RCC 7860 (cell line): ENCODE measurements at places on chromosomes 2 and 18.
A peak's percentile ranks its signal among the peaks of the same experiment; 100 is the strongest.

GRCh38 chr2:237652181-237652580, 24.8 kb downstream of the LRRFIP1 start:
- no peak for DNase-seq

DNA sequence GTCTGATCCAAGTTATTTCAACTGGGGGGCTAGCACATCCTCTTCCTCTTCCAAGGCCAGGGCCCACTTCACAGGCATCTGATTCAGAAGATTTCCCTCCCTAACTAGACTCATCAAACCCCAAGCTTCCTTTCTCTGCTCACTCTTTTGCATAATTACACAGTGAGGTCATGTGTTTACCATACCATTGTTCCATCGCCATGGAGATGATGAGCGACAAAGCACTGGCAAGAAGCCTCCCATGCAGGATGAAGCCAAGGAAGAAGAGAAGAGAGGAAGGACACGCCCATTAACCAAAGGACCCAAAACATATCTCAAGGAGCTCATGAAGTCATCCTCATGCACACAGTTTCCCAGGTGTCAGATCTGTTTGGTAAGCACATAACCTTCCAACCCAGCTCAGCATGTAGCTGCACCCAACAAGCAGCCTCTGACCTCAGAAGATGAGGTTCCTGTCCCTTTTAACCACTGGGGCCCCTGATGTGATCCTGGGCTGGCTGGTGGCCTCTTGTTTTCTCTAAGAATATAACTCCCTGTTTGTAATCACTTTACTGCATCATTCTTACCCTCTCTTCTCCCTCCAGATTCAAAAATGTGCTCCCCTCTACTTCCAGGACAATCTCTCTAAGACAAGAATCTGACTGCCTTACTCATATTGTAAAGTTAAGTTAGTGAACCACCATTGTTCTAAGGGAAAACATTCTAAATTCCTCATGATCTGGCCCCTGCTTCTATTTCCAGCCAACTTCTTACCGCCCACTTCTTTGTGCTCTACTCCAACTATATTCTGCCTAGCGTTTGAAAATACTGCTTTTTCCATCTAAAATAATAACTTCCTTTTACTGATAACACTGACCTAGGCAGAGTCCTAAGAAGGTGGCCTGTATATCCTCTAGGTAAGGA, 190.1 kb downstream of the TTC32 start:
- peak; percentile 93 for DNase-seq

GRCh38 chr2:183185534-183185933, 61.3 kb downstream of the NUP35 start:
- DNase-seq, result no peak

DNA sequence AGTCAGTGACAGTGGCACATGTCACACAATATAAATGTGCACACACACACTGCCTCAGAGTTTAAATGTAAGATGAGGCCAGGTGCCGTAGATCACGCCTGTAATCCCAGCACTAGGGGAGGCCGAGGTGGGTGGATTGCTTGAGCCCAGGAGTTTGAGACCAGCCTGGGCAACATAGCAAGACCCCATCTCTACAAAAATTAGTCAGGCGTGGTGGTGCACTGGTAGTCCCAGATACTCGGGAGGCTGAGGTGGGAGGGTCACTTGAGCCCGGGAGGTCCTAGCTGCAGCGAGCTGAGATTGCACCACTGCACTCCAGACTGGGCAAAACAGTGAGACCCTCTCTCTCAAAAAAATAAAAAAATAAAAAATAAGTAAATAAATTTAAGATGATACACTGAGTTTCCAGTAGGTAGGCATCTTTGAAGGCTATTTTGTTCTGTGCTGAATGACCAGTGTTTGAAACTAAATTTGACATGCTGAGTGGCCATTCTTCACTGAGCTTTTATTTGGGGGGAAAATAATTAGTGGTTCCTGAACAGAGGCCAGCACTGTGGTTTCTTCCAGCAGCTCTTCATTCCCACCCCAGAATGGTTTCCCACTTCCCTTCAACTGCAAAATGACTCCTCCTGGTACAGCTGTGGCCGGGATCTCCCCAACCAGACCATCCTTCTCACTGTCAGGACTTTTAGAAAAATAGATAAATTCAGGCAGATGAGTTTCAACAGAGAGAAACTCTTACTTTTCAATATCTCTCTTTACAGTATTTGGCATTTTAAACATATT, 44.9 kb downstream of the PSMG2 start:
- DNase-seq, result no peak

- DNase-seq, result no peak
Measured at GRCh38 chr2:176552501-176553135, 283.4 kb downstream of the MTX2 start.

DNA sequence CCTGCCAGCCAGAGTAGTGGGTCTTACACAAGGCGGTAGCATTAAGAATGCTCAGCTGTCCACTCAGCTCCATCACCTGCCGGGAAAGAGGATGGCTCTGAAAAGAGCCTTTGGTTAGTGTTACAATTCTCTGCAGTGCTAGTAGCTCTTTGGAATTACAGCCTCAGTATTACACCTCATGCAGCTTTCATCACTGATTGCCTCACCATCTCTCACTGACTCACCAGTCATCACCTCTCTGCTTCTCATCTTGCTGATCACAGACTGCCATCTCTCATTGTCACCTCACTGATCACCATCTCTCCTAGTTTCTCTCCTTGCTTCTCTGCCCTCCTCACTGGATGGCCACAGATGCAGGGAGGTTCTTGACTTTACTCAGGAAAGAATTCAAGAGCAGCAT, 573.5 kb upstream of the SETBP1 start:
- DNase-seq, result no peak

GRCh38 chr2:96970910-96971309, 15.5 kb downstream of the FAM178B start:
- DNase-seq, result no peak

DNA sequence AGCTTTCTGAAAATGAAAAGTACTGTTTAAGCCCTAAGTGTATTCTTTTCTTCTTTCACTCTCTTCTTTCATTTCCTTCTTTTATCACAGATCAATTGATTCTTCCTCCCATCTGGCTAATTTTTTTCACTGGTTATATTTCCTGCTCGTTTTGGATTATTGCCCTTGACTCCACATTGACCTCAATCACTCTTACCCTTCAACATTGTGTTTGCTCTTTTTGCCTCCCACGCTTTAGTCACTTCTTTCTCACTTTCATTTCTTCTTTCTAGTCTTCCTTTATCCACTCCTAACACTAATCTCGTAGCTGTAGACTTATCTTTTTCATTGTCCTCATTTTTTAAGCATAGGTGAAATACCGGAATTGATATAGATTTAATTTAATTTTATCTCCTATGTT, 320.3 kb upstream of the VRK2 start:
- DNase-seq, result no peak
